Activated CD4-positive, alpha-beta T cell treated with anti-CD3 and anti-CD28 coated beads for 36 hours (primary cell): ENCODE measurements at places on chromosomes 13 and 19. TPM values are rescaled to one million over a fixed set of nuclear protein-coding genes. Genes with fewer than 3 reads are reported as not detected.

GRCh38 chr13:46751811-46752635 is 44.9 kb downstream of the ESD start:
- peak; percentile 75 for DNase-seq

DNA sequence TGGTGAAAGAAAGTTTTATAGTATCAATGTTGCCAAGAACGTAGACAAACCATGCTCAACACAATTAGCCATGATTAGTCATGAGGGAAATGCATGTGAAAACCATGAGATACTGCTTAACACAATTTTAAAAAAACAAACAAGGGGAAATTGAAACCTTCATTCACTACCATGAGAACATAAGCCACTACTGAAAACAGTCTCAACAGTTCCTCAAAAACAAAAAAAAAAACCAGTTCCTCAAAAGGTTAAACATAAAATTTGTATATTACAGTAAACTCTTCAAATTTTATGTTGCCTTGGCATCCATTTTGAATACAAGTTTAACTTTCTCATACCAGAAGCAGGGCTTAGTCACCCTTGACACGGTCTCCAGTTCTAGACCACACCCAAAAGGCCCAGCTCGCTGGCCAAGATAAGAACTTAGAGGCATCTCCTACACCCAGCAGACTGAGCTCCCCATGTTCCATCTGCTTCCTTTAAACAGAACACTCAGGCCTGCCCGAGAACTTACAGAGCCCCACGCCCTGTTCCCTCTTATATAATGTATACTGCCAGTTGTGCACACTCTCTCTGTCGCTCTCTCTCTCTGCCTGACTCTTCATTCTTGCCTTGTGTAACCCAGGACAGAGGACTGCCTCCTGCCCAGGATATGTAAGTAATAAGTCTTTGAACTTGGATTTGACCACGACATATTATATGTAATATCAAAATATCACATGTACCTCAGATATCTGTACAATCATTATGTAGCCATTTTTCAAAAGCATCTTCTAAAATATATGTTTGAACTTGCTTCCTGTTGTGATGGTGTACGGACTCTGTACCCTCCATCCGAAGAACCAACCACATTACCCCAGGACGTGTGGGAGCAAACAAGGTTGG is 67.4 kb downstream of the STK24 start:
- DNase-seq: peak; percentile 74

GRCh38 chr13:113390874-113391497 is 27.1 kb upstream of the GRTP1 start:
- no peak for DNase-seq

- peak; percentile 46 for DNase-seq
These were observed at the start of gene SIGLEC6 for GRCh38 chr19:51531349-51532315. Gene SIGLEC6 (minus strand): TSS chr19:51531670. CDS start chr19:51531648, 22 bp downstream.

DNA sequence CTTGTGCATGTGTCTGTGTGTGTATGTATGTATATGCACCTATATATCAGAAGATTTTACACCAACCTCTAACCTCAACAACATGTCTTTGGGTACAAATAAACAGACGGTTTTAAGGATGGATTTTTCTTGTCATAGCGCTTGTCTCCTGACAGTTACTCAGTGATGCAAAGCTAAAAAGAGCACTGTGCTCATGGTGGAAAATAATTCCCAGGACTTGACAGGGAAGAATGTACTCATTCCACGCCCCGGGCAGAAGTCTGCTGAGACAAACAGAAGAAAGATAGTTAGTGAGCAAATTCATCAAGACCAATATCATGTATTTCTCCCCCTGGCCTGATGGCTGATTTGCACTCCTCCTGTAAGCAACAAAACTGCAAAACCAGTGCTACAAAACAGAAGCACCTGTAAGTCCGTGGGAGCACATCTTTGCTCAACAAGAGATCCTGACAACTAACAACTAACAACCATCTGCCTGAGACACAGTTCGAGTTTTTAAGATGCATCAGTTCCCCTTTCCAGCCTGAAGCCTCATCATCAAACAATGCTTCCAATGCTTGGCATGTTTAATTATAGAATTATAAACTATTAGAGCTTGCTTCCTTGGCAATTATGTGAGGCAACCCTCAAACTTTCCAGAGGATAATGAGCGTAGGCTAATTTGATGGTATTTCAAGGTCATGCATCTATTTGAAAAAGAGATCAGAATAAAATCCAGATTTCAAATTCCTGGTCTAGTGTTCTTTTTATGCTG is 812.7 kb upstream of the MIR17HG start:
- no peak for DNase-seq

DNA sequence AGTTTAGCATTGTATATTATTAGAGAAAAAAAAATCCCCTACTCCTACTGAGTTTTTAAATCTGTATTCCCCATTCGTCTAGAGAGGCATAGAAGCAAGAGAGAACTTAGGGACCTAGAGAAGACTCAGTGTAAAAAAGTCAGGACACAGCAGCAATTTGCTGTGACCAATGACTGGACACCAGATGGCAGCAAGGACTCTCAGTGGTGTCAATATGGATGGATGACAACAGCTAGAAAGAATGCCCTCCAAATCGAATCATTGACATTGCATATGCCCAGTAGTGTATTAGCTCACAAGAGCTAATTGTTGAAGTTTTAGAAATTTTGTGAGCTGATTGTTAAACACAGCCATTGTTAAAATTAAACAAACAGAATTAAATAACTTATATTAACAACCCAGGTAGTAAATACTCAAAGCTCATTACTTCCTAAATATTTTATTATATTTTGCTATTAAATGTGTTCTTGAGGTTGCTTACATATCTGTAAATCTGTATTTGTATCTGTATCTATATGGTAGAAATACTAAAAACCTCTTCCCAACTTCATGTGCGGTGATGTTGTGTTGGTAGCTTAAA is 43.9 kb downstream of the SIAH3 start:
- peak; percentile 43 for DNase-seq

DNA sequence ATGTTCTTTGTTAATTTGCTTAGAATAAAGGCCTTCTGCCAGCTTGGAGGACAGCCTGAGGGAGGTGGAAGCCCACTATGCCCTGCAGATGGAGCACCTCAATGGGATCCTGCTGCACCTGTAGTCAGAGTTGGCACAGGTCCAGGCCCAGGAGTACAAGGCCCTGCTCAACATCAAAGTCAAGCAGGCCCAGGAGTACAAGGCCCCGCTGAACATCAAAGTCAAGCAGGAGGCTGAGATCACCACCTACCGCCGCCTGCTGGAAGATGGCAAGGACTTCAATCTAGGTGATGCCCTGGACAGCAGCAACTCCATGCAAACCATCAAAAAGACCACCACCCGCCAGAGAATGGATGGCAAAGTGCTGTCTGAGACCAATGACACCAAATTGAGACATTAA is 41.7 kb downstream of the ZNF85 start:
- peak; percentile 37 for DNase-seq

DNA sequence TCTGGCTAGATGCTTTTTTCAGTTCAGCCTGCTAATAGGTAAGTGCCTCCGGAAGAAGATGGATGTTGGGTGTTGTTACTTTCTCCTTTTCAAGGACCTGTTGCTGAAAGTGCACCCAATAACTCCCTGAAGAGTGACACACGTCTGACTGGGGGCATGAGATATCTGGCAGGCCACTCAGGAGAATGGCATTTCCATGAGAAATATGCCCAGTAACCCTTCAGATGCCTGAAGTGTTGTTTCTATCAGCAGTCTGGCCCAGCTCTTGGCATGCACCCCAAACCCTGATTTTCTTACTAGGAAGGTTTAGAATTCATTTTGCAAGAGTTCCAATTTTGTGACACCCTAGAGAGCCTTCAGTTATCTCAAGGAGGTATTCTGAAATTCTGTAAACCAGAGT is 71.5 kb downstream of the ARHGAP35 start:
- DNase-seq: no peak

- DNase-seq: no peak
These were observed 43.5 kb upstream of the CYP2B6 start for GRCh38 chr19:40947573-40947972.

DNA sequence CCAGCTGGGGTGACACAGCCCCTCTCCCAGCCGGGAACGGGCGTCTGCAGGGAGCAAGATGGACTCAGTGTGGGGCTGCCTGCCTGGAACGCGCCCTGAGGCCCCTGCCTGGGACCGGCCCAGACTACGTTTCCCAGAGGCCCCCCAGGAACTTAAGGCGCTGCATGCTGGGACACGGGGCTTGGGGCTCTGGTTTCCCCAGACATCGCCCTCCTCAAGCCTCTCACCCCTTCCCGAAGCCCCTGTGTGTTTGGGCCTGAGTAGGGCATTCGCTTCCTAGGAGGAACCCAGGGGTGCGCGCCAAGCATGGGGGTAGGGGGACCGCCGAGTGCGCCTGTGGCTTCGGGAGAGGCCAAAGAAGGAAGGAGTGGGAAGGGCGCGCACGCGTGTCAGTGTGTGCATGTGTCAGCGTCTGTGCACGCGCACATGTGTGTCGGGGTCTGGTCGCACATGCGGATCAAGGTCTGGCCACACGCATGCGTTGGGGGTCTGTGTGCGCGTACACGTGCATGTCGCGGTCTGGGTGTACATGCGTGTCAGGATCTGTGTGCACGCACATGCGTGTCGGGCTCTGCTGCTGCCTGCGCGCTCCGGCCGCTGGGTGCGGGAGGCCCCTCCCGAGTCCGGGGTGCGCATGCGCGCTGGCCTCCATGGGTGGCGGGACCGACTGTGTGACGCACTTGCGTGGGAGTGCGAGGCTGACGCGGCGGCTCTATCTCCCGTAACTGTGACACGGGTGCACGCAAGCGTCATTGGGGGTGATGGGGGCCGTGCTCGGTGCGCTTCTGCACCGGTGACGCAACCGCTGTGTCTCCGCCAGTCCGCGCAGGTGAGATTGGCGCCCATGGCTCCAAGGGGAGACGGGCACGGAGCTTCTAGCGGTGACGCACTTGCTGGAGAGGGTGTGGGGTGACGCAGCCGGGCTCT is 16.2 kb downstream of the ZNF331 start:
- peak; percentile 96 for DNase-seq

DNA sequence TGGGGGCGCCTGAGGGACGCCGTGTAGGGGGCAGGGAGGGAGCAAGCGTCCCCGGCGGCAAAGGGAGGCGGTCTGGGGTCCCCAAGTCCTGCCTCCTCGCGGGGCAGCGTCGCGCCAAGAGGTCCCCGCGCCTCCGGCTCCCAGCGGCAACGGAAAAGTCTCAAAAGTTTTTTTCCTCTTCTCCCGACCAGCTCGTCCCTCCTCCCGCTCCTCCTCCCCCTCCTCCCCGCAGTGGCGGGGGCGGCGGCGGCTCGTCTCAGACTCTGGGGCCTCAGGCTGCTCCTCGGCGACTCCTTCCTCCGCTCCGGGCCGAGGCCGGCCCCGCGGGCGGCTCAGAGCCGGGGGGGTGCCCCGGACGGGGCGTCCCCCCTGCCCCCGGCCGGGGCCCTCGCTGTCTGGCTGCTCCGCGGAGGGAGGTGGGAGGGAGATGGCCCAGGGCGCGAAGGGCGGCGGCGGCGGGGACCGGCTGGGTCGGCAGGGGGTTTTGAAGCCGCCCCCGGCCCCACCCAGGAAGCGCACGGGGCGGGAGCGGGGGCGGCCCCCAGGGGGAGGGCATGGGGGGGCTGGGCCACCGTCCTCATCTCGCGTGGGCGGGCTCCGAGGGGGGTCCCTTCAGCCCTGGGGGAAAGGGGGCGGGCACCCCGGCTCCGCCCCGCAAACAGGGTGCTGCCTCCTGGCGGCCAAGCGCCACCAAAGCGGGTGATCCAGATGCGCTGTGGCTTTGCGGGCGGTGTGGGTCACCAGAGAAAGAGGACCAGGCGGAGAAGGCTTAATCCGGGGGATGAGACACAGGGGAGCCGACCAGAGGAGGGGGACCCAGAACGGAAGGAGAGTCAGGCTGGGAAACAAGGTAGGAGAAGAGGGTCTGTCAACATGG is at the start of gene TGFB1:
TGFB1 (minus strand) TSS at position 457 of the 877 bp plus-strand sequence. CDS start 878 bp downstream, outside the sequence.
- DNase-seq: peak; percentile 96

DNA sequence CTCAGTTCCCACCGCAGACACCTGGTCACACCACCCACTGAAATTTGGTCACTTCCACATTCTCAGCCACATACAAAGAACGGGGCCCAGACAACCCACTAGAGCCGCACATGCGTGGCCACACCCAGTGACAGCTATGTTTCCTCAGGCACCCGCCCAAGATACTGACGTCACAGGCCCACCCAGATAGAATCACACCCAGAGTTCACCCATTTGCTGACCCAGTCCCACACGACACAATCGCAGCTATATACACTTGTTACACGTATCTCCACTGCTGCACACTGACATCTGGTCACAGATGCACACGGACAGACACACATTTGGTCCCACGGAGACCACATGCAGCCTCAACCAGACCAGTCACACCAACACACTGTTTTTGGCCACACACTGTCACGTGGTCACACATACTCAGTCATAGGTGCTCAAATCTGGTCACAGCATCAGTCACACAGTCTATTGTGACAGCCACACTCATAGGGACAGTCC is 2.9 kb downstream of the NUMBL start:
- DNase-seq: no peak

- DNase-seq: no peak
These were observed 10.4 kb downstream of the FCER2 start for GRCh38 chr19:7691497-7691896.

- DNase-seq: no peak
These were observed 745.2 kb downstream of the PCDH17 start for GRCh38 chr13:58376775-58377174.

DNA sequence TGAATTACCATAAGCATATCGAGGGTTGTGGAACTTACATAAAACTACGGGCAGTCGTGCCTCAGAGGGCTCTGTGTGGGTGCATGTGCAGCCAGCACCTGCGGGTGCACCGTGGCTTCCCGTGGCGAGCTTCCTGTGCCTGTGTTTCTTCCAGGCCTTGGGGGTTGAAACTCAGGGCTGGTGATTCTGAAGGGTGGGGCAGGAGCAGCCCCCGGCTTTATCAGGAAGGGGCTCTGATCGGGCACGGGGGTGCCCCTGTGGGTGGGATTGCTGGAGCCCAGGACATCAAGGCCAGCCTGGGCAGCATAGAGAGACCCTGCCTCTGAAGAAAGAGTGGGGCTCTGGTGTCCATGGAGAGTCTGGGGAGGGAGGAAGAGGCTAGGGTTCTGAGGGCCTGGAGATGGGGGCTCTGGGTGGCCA is 11.1 kb downstream of the ATP4B start:
- DNase-seq: peak; percentile 30

GRCh38 chr13:88761145-88761544 is 1090.0 kb downstream of the SLITRK5 start:
- DNase-seq: no peak

- DNase-seq: peak; percentile 70
These were observed 232.0 kb downstream of the B3GLCT start for GRCh38 chr13:31431722-31432137.

Gene PLPPR3
- total RNA-seq: not detected

Gene NPAS1
- total RNA-seq: 0.50 TPM

Gene POU2F2
- total RNA-seq: 43.6 TPM

Gene SHISA2
- not detected for total RNA-seq

Gene ZNF582
- 0.98 TPM for total RNA-seq

Gene CPAMD8
- total RNA-seq: 0.41 TPM

Gene C1QTNF9
- total RNA-seq: not detected
